ENCODE measurements at places on chromosomes 2 and 18.

DNA sequence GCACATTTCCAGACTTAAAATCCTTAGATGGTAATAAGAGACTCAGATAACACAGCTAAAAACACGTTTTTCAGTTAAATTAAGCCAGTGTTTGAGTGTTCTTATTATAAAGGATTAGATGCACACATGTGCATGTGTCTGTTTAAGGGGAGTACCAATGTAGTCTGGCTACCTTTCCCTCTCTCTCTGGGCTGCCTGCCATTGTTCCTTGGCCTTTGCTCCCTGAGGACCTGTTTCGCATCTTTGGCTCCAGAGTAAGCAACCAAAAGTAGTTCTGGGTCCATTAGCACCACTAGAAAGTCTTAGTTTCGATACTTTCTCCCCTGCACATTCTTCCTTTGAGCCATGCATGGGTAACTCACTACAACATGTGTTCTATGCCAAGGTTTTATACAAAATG lies 228.3 kb downstream of the TPGS2 start:
- no peak for DNase-seq

DNA sequence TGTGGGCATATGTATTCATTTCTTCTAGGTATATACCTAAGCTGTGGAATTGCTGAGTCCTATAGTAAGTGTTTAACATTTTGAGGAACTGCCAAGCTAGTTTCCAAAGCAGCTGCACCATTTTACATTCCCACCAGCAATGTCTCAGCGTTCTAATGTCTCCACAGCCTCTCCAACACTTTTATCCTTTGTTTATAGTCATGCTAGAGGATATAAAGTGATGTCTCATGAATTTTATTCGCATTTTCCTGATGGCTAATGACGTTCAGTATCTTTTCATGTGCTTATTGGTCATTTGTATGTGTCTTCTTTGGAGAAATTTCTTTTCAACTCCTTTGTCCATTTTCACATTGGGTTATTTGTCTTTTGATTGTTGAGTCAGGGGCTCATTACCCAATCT lies 295.2 kb downstream of the NCKAP5 start:
- no peak for DNase-seq

DNA sequence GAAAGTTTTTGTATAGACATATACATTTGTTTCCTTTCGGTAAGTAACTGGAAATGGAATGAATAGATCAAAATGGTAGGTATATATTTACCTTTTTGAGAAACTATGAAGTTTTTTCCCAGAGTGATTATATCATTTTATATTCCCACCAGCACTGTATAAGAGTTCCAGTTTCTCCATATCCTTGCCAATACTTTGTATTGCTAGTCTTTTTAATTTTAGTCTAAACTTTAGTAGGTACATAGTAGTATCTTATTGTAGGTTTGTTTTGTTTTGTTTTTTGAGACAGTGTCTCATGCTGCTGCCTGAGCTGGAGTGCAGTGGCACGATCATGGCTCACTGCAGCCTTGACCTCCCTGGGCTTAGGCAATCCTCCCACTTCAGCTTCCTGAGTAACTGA lies 56.6 kb downstream of the AGPS start:
- no peak for DNase-seq

GRCh38 chr2:233915128-233915527 lies 2.0 kb upstream of the TRPM8 start:
- DNase-seq, result peak; percentile 20

- DNase-seq, result peak; percentile 89
Observed at GRCh38 chr2:85707304-85707703, 13.1 kb downstream of the GNLY start.

GRCh38 chr2:194870974-194871535 lies 786.0 kb upstream of the SLC39A10 start:
- no peak for DNase-seq

DNA sequence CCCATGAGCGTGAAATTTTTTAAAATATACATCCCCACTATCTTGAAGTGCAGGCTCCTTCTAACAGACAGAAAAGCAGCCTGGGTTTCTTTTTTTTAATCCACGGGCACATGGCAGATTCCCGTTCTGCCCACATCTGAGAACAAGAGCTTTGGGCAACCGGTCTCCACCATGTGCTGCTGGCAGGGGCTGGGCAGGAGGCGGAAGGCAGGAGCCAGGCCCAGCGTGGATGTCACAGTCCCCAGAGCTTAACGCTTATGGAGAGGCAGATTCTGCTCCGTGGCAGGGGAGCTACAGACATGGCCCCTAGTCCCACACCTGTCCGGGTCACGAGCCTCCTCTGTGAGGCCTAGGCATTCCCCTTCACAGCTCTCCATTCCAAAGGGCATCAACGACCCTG lies 503.0 kb upstream of the MYT1L start:
- DNase-seq, result no peak

- DNase-seq, result no peak
Observed at GRCh38 chr2:240259201-240259923, 118.9 kb upstream of the OTOS start.

DNA sequence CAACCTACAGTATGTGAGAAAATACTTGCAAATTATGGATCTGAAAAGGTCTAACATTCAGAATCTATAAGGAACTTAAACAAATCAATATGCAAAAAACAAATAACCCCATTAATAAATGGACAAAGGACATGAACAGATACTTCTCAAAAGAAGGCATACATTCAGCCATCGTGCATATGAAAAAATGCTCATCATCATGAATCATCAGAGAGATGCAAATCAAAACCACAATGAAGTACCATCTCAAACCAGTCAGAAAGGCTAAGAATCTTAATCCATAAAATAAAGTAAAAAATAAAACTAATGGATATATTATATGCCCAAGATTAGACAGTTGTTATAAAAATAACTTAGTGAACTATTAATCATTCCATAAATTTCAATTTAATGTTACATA lies 154.0 kb downstream of the CALCRL start:
- no peak for DNase-seq

GRCh38 chr2:180495606-180496005 lies 484.8 kb upstream of the UBE2E3 start:
- DNase-seq, result no peak

DNA sequence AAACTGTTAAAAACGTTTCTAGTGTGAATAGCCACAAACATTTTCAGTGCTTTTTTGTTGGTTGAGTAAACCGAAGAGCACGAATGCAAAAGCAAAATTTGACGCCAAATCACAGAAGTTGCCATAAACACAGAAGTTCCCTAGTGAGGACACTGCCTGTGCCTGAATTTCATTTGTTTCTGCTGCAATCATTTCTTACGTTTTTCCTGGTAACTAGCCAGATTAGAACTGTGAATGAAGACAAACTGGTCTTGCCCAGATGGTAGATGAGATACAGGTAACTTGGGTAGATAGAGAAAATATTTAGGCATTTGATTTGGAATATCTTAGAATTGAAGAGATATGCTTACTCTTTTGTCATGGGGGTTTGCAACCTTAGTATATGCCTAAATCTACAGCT lies 9.8 kb upstream of the TBR1 start:
- no peak for DNase-seq

DNA sequence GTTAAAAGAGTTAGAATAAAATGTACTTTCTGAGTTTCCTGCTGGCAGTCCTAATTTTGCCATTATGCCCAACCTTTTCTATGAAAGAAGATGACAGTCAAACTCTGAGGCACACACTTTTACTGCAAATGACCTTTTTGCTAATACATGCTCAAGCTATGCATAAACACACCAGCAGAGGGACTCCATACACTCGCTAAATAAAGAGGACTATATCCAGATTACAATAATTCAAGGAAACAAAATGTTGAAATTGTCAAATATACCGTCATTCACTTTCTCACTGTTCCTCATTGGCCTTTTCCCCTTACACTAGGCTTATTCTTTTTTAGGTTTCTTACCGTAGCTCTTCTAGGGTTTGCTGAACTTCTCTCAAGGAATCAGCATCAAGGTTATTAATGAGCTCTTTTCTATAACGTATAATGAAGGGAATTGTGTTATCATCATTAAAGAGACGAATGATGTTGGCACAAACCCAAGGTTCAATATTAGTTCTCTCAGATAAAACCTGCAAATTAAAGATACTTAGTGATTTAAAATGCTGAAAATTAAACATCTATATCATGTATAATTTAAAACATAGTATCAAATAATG lies 25.7 kb downstream of the SRBD1 start:
- peak; percentile 53 for DNase-seq

- no peak for DNase-seq
Observed at GRCh38 chr2:172428832-172429210, 1.4 kb downstream of the ITGA6 start.

GRCh38 chr2:128347701-128348539 lies 29.3 kb upstream of the HS6ST1 start:
- no peak for DNase-seq

DNA sequence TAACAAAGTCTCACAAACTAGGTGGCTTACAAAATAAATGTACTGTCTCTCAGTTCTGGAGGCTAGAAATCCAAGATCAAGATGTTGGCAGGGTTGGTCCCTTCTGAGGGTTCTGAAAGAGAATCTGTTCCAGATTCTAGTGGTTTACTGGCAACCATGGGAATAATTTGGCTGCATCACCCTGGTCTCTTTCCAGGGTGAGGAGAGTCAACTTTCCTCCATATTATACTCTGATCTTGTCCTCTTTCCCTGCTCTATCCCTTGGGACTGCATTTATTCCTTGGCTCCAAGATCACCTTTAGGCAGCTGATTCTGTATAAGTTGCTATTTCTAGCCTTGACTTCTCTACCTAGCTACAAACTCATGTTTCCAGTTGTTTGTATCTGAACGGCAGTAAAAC lies 35.2 kb downstream of the SLC40A1 start:
- DNase-seq, result no peak

- peak; percentile 17 for DNase-seq
Observed at GRCh38 chr2:13686262-13686661, 946.3 kb upstream of the LRATD1 start.

DNA sequence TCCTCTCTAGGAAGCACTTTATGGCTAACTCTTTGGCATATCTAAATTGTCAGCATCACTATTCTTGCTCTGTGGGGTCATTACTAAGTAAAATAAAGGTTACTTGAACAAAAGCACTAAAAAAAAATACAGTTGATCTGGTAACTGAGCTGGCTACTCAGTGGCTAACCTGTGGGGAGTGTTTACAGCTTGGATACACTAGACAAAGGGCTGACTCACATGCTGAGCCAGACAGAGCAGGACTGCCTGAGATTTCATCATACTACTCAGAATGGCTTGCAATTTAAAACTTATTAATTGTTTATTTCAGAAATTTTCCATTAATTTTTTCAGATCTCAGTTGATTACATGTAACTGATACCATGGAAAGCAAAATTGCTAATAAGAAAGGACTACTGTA lies 1690.4 kb upstream of the SLC39A10 start:
- no peak for DNase-seq

- DNase-seq, result no peak
Observed at GRCh38 chr2:139217641-139218040, 437.5 kb upstream of the NXPH2 start.

DNA sequence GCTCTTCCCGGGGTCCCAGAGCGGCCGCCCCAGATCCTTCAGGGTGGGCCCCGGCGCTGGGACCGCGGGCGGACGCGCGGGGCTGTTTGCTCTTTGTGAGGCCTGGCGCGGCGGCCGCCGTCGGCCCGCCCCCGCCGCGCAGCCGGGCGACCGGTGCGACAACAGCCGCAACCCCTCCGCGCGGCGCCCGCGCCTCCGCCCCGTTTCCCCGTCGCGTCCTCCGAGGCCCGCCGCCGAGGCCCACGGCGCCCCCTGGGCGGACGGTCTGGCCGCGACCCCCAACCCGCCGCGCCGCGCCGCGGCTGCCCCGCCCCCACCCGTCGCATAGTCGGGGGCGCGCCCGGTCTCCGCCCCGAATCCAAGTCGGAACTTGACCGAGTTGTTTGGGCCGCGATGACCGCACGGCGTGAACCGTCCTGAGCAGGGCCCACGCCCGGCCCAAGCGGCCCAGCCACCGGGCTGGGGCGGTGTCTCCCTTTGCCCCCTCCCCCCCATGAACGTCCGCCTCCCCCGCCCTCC lies 448 bp downstream of the YPEL5 start:
- peak; percentile 22 for DNase-seq

GRCh38 chr2:231926180-231926741 lies at the start of gene NPPC:
TSS of gene NPPC (minus strand) at chr2:231926396. CDS start at chr2:231926249, 147 bp downstream.
- peak; percentile 82 for DNase-seq

DNA sequence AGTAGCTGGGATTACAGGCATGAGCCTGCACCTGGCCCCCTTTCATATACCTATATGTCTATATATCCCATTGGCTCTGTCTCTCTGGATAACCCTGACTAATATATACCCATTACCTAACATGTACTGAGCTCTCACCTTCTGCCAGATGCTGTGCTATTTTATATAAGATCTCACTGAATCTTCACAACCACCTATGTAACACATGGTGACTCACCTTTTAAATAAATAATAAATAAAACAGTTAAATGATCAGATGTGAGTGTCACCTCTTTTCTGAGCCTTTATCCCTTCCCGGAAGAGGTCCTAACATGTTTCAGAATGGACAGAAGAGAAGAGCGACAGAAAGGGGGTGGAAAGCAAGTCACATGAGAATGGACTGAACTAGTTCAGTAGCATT lies 123.1 kb downstream of the SPIRE1 start:
- DNase-seq, result no peak

DNA sequence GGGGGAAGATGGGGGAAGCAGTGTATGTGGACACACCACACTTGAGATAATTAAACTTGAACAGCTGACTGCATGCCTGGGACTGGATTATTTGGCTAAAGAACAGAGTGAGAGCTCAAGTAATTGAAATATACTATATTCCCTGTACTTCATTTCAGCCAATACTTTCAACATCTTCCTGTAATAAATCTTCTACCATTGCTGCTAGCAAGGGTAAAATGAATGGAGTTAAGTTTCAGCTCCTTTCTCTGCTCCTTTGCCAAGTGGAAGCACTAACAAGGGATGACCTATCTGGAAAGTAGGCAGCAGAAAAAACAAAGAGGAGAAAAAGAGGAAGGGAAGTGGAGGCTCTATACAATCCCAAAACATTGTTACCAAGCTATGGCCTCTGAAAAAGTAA lies 50.9 kb downstream of the MMADHC start:
- no peak for DNase-seq

GRCh38 chr2:118845522-118846441 lies 1.7 kb downstream of the EN1 start:
- DNase-seq, result no peak

DNA sequence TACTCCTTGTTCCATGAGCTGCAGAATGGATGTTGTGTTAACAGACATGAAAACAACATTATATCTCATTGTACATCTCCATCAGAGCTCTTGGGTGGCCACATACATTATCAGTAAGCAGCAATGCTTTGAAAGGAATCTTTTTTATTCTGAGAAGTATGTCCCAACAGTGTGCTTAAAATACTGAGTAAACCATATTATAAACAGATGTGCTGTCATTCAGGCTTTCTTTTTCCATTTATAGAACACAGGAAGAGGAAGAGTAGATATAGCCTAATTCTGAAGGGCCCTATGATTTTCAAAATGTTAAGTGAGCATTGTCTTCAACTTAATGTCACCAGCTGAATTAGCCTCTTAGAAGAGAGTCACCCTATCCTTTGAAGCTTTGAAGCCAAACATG lies 44.3 kb upstream of the CABYR start:
- peak; percentile 40 for DNase-seq

- DNase-seq, result no peak
Observed at GRCh38 chr2:227503433-227504406, 31.8 kb downstream of the AGFG1 start.

GRCh38 chr2:123518367-123518766 lies 506.7 kb upstream of the CNTNAP5 start:
- DNase-seq, result no peak

- no peak for DNase-seq
Observed at GRCh38 chr2:227374158-227374557, 4.9 kb downstream of the TM4SF20 start.

GRCh38 chr2:181275643-181276070 lies 181.5 kb upstream of the ITGA4 start:
- DNase-seq, result no peak

GRCh38 chr2:11159574-11160170 lies 4.4 kb downstream of the SLC66A3 start:
- no peak for DNase-seq

Data from MM.1S (cell line).